ENCODE measurements at places on chromosomes 5 and 9.

DNA sequence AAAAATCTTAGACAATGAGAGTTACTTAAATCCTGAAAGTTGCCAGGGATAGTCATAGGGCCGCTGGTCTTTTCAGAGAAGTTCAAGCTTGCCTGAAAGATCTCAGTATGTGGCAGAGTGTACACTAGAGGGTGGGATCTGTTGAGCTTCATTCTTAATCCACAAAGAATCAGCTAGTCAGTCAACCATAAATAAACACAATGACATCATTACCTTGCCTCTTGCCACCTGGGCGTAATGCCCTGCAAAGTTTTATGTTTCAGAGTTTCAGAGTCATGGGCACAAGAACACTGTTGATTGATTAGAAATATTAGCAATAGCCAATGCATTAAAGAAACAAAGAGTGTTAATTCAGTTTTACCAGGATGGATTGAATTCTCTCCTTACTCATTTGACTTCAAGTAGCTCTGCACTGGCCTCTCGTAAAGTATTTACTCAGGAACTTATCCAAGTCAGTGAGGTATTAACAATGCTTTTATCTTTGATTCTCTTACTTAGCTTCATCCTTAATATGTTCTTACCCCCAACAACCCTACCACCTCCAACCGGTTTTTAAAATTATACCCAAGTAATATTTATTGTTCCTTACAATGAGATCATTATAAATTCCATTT is 14.3 kb upstream of the ANXA1 start:
- peak; percentile 4 for DNase-seq

- no peak for DNase-seq
These were observed 10.6 kb downstream of the FSD1L start for GRCh38 chr9:105458404-105458803.

DNA sequence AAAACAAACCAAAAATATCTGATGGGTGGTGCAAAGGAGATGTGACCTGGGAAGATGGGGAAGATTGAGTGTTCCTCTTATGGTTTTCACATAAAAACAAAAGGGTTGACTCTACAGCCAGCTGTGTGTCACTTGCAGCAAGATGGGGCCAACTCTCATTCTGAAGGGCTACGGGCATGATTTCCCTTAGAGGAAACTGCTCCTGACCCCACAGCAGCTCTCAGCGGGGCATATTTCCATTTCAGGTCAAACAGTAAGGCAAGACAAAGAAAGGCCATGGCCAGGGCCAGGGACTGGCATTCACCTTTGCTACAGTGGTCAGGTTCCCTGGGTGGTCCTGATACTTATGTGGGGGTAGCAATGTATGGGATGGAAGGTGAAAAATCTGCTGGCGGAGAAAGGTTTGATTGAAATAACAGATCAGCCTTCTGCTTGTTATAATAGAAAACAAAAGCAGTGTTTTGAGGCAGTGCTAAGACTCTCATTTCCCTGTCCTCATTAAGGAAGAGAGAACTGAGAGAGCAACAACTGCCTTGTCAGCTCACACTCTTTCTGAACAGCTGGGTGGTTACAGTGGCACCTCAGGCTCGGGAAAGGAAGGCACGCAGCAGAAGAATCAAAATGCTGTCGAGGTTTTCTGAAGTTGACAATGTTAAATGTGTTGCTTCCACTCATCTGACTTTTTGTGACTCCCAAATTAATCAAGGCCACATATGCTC is 120.7 kb upstream of the PCA3 start:
- DNase-seq, result no peak

DNA sequence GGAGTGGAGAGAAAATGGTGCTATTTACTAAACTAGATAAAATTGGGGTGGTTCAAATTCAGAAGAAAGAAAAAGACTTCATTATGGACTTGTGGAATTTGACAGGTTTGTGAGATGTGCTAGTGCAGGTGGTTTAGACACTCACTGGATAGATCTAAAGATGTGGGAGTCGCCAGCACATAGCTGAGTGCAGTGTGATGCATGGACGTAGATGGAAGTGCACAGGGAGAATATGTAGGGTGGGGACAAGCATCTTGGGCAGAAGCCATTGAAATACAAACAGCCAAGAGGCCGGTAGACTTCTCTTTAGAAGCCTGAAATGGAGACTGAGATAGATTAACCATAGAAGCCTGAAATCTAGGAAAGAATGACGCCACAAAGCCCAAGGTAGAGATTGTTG is 10.7 kb downstream of the HAPLN1 start:
- no peak for DNase-seq

GRCh38 chr9:38029915-38030638 is 39.0 kb downstream of the SHB start:
- no peak for DNase-seq

- no peak for DNase-seq
These were observed 1230.6 kb upstream of the NUDT12 start for GRCh38 chr5:104793031-104793754.
